ENCODE measurements at places on chromosomes 5 and 9.

GRCh38 chr9:105299190-105299854, 54.9 kb downstream of the SLC44A1 start:
- DNase-seq = no peak

- no peak for DNase-seq
Observed at GRCh38 chr9:70535546-70536323, 121.3 kb upstream of the KLF9 start.

- no peak for DNase-seq
Observed at GRCh38 chr5:93428868-93429267, 152.2 kb downstream of the NR2F1-AS1 start.

GRCh38 chr5:1479581-1480188, 34.4 kb upstream of the SLC6A3 start:
- no peak for DNase-seq

DNA sequence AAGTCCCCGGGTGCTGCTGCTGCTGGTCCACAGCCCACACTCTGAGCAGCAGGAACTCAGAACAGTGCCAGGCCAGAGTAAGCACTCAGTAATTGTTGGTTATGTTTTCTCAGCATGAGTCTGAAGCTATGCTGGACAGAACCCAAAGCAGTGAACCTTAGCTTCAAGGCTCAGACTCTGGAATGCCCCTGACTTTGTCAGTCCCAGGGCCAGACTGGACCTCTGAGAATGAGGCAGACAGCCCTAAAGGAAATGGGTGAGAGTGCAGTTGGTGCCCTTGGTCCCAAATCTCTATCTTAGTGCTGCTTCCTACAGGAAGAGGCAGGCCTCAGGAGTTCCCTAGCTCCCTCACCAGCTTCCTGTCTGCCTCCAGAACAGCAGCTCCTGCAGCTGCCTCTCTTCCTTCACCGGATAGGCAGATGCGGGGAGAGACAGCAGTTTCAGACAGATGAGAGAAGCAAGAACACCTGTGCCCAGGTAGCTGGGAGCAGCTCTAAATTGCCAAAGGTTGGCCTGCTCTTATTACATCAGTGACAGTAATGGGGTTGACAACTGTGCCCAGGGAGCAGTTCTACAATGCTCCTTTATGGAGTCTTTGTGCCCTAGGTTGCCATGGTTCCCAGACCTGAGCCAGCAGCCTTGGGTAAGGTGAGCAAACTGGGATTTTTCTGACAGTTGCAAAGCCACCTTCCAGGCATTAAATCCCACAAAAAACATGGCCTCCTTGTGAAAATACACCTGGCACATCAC, 82.2 kb upstream of the CXCL14 start:
- DNase-seq = no peak

GRCh38 chr9:68560071-68560844, 19.6 kb upstream of the TMEM252 start:
- DNase-seq = peak; percentile 34

GRCh38 chr5:39498278-39498952, 73.6 kb upstream of the DAB2 start:
- no peak for DNase-seq

DNA sequence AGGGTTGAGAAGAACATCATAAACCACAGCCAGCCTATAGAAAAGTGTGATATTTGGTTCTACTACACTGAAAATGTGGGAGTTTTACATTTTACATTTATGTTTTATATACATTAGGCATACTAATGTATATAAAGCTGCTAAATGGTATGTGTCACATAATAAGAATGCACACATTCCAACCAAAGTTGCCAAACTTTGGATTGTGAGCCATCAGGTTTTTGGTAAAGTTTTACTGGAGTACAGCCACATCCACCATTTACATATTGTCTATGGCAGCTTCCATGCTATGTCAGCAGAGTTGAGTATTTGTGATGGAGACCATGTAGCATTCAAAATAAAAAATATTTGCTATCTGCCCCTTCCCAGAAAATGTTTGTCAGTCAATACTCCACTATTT, 23.1 kb upstream of the TARS1 start:
- DNase-seq = no peak

DNA sequence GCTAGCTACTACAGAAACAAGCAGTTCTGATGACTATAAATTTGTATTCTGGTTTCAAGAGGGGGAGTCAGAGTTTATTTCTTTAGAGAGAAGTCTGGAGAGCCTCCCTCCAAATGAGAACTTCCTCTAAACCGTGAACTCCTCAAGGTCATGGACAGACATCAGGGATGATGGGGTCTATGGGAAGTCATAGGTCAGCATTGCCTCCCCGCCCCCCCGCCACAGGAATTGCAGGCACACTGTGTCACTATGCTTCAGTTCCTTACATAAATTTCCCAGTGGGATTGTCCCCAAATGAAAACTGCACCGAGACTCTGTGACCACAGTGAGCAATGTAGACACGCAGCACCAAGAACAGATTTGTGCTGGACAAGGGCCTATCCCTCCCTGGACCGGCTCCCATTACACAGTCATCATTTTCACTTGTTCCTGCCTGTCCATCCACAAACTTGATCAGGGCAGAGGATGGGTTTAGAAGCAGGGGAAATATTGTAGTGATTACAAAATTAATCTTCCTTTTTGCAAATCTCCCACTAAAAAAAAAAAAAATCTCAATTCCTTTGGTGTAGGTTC, 300.3 kb downstream of the EFNA5 start:
- DNase-seq = no peak

- DNase-seq = no peak
Observed at GRCh38 chr5:107736638-107737037, 65.9 kb upstream of the EFNA5 start.

DNA sequence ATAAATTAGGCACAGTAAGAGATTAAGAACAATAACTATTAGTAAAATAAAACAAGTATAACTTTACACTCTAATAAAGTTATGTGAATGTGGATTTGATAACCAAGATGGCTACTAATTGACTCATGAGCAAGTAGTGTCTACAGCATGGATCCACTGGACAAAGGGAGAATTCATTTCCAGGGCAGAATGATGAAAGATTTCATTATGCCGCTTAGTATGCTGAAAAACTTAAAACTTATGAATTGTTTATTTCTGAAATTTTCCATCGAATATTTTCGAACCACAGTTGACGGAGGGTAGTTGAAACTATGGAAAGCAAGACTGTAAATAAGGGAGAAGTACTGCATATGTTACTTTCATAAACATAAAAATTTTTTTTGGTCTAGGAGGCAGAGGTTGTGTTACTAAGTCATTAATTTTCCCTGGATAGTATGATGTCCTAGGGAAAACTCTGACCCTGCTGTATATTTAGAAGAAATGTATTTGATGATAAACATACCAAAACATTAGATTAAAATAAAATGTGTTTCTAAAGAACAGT, 24.9 kb upstream of the TARS1 start:
- DNase-seq = no peak

- no peak for DNase-seq
Observed at GRCh38 chr9:110131499-110131898, 76.5 kb downstream of the C9orf152 start.

GRCh38 chr9:110188991-110189390, 19.0 kb downstream of the C9orf152 start:
- no peak for DNase-seq

- no peak for DNase-seq
Observed at GRCh38 chr9:108386032-108386431, 469.8 kb downstream of the ACTL7B start.

Measured in stimulated activated CD8-positive, alpha-beta memory T cell treated with anti-CD3 and anti-CD28 coated beads, Interleukin-2, amount 100 ng/mL, for 48 hours (primary cell).